ENCODE measurements at places on chromosomes 4 and X. TPM values are rescaled to one million over a fixed set of nuclear protein-coding genes. Genes with fewer than 3 reads are reported as not detected.

The EXOC1 gene
- total RNA-seq: 46.0 TPM

The F11 gene
- not detected for total RNA-seq

The ADH6 gene
- not detected for total RNA-seq

The SOD3 gene
- 16.9 TPM for total RNA-seq

The AGA gene
- total RNA-seq: 32.5 TPM

The IRAK1 gene
- total RNA-seq: 109 TPM

The PDE5A gene
- 25.5 TPM for total RNA-seq

The BEX4 gene
- 11.9 TPM for total RNA-seq

The RHOXF1 gene
- not detected for total RNA-seq

The DCAF8L2 gene
- total RNA-seq: not detected

The WDR45 gene
- 20.5 TPM for total RNA-seq

The SH2D1A gene
- not detected for total RNA-seq

The STX18 gene
- total RNA-seq: 26.2 TPM

The P2RY4 gene
- not detected for total RNA-seq

The NEIL3 gene
- 1.2 TPM for total RNA-seq

The FSTL5 gene
- 0.05 TPM for total RNA-seq

The F8A3 gene
- total RNA-seq: 0.78 TPM

The CLDN22 gene
- not detected for total RNA-seq

The NEUROG2 gene
- total RNA-seq: not detected

The SNX25 gene
- total RNA-seq: 112 TPM
